ENCODE measurements at places on chromosomes 7 and 10.

DNA sequence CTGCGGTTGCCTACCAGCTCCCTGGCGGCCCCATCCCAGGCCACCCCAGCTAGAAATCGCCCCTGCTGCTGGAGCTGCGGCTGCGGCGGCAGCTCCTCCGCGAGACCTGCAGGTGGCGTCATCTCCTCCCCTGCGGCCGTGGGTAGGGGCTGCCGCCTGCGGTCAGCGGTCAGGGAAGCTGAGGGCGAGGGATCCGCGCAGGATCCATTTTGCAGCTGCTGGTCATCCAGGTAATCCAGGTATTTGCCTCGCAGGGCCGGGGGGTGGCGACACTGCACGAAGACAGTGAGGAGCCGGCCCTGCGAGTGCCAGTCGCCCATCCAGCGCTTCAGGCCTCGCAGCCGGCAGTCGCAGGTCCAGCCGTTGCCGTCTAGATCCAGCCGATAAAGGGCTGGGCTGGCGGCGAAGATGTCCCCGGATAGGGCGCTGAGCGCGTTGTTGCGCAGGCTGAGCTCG is 1.5 kb downstream of the TRIL start:
- no peak for DNase-seq

- DNase-seq, result no peak
These were observed 29.4 kb upstream of the TNRC18 start for GRCh38 chr7:5452937-5453540.

DNA sequence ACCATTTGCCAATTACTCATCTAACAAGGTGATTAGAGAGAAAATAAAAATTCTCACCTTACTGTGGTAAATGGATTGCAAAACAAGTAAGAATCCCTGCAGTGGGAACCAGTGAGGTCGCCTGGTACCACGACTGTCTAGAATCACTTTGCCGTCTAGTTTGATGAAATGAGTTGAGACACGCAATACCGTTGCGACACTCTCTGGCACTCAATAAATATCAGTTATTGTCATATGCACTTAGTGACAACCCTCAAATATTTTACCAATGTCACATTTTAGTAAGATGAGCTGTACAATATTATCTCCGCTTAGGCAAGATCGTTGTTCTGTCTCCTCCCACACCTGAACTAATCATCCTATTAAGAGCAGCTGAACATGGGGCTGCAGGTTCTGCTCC is 114.4 kb upstream of the ADARB2 start:
- no peak for DNase-seq

GRCh38 chr10:70589762-70590654 is 12.5 kb downstream of the PRF1 start:
- no peak for DNase-seq

DNA sequence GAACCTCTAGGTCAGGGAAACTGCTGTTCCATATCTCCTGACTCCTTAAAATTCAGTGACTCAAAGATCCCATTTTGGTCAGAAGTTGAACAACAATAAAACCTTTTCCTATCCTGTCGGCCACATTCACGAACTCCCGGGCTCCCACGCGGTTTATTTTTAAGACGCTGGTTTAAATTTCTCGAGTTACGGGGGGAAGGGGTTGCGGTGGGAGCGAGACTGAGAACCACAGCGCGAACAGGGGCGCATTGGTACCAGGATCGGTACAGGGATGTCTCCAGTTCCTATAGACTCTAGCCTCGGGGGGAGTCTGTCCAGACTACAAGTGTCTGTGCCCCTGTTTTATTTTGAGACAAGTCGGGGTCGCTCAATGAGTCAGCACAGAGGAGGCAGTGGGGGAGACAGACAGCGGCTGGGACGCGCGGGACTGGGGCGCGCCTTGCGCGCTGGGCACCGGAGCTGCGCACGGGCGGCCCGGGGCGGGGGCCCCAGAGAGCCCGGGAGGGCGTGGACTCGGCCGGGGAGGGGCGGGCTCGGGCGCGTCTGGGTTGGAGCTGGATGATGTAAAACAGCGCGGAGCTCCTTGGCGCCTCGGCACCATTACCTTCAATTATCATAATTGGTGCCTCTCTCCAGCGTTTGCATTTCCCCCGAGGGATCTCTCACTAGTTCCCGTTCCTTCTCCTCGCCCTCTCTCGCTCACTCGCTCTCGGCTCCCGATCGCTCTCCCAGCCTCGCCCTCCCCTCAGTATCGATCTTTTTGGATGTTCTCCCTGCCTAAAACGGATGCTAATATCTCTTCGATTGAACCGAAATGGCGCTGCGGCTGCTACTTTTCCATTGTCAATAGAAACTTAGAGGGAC is 8.7 kb upstream of the BAMBI start:
- peak; percentile 31 for DNase-seq

DNA sequence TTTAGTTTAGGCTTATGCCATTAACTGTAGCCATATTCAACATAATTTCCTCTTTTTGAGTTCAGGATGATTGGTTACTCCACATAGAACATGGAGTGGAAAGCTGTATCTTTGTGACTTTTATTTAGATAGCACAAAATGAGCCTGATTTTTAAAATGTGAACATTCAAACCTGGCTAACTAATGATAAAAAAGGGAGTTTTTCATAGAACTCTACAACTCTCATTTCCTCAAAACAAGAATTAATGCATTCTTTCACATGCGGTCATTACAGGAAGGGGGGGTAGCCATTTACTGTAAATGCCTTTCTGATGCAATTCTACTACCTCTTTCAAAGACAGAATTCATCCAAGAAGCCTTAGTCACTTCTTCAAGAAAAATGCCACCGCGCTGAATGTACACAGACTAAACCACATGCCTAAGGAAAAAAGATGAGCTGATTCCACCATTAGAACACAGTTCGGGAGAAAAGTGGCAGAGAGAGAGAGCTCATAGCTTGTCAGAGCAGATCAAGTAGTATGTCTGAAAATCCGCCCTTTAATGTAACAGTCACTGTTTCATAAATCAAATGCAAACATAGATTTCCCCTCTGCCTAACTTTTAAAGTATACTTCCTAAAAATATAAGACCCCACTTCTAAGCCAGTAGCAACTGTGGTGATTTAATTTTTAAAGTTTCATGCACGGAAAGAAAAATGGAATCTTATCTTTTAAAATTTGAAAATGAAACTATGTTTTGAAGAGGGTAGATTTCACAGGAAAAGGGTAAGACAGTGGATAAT is 226.4 kb upstream of the KLF14 start:
- DNase-seq, result no peak

- no peak for DNase-seq
These were observed 46.9 kb upstream of the STK17A start for GRCh38 chr7:43535810-43536585.

- no peak for DNase-seq
These were observed 28.9 kb upstream of the INHBA start for GRCh38 chr7:41731493-41732435.

- no peak for DNase-seq
These were observed 3.8 kb downstream of the VPS41 start for GRCh38 chr7:38905056-38905759.

- no peak for DNase-seq
These were observed 6.0 kb downstream of the GPR146 start for GRCh38 chr7:1050254-1050906.

- DNase-seq, result no peak
These were observed 97.7 kb downstream of the RGS10 start for GRCh38 chr10:119444866-119445265.

DNA sequence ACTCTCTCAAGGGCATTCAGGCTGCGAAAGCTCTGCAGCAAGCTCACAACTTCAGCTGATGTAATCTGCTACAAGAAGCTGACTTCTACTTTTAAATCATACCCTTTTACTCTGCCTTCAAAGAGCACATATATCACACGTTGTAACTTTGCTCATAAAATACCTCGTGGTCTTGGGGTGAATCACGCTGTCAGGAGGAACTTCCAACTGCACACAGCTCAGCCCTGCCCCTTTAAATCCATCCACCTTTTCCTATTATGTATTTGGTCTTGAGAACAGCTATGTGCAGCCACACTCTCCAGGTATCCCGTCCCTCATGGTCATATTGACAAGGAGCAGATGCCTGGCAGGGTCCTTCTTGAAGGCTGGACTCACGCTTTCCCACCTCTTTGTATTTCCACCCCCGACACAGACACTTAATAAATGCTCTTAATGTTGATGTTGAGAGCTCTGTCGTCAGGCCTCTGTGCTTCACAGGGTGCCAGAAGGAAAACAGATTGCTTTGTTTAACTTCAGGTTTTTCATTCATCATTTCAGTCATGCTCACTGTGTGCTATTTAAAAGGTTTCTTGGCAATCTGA is 47.6 kb downstream of the ICA1 start:
- DNase-seq, result no peak

- DNase-seq, result no peak
These were observed 269.3 kb downstream of the BICC1 start for GRCh38 chr10:58781873-58782488.
